ENCODE measurements at places on chromosomes 11 and 22.
A peak's percentile ranks its signal among the peaks of the same experiment; 100 is the strongest.

- H3K27me3 ChIP-seq: no peaks in the 10 kb centered on the region
- no peak for DNase-seq
- H3K36me3 ChIP-seq: no peaks in the 10 kb centered on the region
- no peaks in the 10 kb centered on the region for H3K4me1 ChIP-seq
- H3K4me3 ChIP-seq: no peak overlapping the region
Measured at GRCh38 chr11:88469561-88470225, 132.2 kb upstream of the CTSC start.

GRCh38 chr11:61345954-61346843 lies 13.2 kb downstream of the TKFC start:
- no peak for DNase-seq
- H3K4me1 ChIP-seq: no peaks in the 10 kb centered on the region
- no peak overlapping the region for H3K4me3 ChIP-seq
- no peaks in the 10 kb centered on the region for H3K27me3 ChIP-seq

GRCh38 chr11:22193348-22194051 lies 615 bp downstream of the ANO5 start:
- no peaks in the 10 kb centered on the region for H3K36me3 ChIP-seq
- H3K27ac ChIP-seq: no peak overlapping the region
- DNase-seq: peak; percentile 28
- H3K4me1 ChIP-seq: peaks cover 24% of the 10 kb centered on the region
- peak overlapping the region; percentile 83 for H3K4me3 ChIP-seq
- H3K27me3 ChIP-seq: no peaks in the 10 kb centered on the region

DNA sequence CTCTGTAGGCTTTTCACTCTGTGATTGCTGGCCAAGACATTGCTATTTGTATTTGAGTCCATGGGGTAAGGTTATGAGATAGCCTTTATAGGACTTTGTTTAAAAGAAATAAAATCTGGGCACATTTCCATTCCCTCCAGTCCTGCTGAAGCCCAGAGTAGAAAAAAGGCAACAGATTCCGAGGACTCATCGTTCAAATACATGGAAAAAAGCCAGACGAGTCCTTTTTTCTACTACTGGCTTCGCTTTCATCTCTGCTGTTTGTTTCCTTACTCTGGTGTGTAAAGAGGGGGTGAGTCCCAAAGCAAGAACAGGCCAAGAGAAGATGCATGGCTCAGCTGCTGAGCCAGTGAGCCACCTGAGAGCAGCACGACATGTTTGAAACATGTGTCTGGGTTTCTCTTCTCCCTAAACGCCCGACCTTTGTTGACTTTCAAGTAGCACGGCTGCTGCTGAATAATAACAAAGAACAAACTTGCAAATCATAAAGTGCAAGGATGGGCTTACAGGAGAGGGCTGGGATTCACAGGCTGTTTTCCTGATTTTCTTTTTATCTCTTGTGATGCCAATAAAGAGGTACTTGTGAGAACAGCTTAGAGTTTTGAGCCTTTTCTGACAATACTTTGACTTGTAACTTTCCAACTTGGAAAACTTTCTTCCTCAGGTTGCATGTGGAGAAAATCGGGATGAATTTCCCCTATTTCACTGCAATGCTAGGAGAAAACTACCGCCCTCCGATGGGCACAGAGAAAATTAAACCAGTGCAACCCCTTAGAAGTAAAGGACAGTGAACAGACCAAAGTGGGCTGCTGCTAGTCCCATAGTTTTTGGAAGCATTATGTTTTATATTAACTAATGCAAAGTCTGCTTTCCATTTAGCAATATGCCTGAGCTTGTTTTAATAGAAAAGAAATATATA lies 195.2 kb upstream of the RAG2 start:
- H3K27me3 ChIP-seq: no peaks in the 10 kb centered on the region
- H3K4me1 ChIP-seq: no peaks in the 10 kb centered on the region
- no peaks in the 10 kb centered on the region for H3K36me3 ChIP-seq
- DNase-seq: no peak

DNA sequence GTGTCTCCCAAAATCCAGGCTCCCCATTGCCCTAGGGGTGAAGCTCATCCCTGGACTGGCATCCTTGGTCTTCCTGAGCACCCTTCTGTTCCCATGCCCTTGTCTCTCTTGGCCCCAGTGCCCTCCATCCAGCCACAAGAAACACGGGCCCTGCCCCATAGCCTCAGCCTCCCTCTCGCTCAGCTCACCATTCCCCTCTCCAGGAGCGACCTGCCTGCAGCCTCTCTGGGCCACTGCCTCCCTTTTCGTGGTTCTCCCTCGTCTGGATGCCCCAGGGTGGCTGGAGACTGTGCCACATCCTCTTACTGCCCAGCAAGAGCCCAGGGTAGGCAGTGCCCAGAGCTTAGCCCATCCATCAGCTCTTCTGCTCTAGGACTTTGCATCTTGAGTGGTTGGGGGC lies 532.1 kb downstream of the TBC1D22A start:
- no peaks in the 10 kb centered on the region for H3K4me1 ChIP-seq
- DNase-seq: no peak
- no peak overlapping the region for H3K4me3 ChIP-seq
- H3K36me3 ChIP-seq: no peaks in the 10 kb centered on the region

DNA sequence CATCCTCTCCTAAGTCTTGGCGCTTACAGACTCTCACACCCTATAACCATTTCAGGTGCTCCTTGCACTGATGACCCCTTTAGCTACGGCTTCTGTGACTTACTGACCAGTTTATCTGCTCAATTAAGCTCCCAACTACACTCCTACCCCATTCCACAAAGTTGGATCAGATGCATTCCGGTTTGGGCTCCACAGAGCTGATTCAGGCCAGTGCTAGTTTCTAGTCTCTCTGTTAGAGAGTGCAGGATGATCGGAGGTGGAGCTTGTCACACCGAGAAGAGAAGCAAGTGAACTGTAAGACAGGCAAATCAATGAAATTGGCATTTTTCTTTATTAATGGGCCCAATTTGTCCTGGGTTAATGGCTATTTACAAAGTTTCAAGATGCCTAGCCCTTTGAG lies 436.8 kb upstream of the CADM1 start:
- no peaks in the 10 kb centered on the region for H3K36me3 ChIP-seq
- no peaks in the 10 kb centered on the region for H3K27me3 ChIP-seq
- H3K4me3 ChIP-seq: no peak overlapping the region

DNA sequence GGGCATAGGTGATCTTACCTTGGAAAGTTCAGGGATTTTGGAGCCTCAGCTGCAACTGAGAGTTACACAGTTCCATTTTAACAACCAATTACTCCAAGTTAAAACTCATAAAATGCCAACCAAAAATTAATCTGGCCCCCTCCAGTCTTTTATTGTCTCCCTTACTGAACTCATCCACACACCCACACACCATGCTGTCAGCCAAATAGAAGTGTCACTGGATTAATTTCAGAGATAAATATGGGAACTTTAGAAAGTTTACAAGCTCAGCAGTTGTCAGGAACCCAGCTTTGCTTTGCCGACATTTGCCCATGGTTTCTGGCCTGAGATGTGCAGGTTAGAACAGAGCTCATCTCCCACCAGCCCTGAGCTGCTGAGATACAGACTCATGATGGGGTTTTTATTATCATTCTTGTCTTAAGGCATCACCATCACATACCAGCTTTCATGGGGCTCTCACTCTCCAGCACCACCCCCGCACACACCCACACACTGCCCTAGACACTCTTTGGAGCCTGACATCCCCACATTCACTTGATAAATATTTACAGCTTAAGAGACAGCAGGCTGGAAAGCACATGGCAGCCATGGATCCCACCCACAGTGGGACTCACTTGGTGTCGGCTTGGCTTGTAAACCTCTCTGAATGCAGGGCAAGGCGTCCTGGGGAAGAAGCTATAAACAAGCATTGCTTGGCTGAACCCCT lies 23.7 kb upstream of the CTR9 start:
- H3K4me1 ChIP-seq: no peaks in the 10 kb centered on the region
- no peak overlapping the region for H3K27ac ChIP-seq
- no peak for DNase-seq
- no peaks in the 10 kb centered on the region for H3K27me3 ChIP-seq
- no peak overlapping the region for H3K4me3 ChIP-seq

DNA sequence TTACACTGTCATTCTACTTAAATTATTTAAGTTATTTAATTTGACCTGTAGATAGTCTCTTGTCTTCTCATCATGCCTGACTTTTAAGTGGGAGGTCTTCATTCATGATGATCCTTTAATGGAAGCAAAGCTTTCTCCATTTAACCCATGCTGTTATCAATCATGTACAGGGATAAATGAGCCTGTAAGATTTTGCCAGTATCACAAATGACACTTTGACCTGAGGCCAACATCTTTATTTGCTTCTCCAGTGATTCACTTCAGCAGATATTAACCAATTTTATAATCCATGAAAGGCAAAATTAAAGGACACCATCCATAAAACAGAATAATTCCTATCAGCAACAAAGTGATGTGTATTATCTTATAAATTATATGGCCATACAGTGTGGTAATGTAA lies 7.7 kb downstream of the CCDC73 start:
- H3K27ac ChIP-seq: no peak overlapping the region
- no peak overlapping the region for H3K4me3 ChIP-seq
- H3K27me3 ChIP-seq: no peaks in the 10 kb centered on the region
- H3K4me1 ChIP-seq: peaks cover 8% of the 10 kb centered on the region
- no peak for DNase-seq

- H3K27me3 ChIP-seq: no peaks in the 10 kb centered on the region
- H3K36me3 ChIP-seq: no peaks in the 10 kb centered on the region
- no peak for DNase-seq
- H3K4me1 ChIP-seq: no peaks in the 10 kb centered on the region
- H3K4me3 ChIP-seq: no peak overlapping the region
Measured at GRCh38 chr11:103623933-103624332, 412.5 kb upstream of the DDI1 start.

DNA sequence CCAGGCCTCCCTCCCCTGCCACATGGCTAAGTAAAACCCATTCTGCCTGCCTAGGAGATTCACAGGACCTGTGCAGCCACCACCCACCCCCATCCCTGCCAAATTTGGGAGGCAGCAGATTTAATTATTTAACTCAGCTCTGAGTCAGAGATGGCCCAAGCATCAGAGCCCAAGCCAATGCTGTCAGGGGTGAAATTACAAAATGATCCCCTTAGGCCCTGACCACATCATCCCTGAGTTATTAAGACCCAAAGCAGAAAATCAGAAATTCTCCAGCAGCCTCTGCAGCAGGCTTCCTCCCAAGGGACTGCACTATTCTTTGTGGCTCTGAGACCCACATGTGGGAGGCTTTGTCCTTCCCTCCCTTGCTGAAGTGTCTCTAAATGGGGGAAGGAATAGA lies 52.8 kb upstream of the RRAS2 start:
- DNase-seq: no peak
- H3K27ac ChIP-seq: no peak overlapping the region
- H3K27me3 ChIP-seq: no peaks in the 10 kb centered on the region
- no peak overlapping the region for H3K4me3 ChIP-seq

DNA sequence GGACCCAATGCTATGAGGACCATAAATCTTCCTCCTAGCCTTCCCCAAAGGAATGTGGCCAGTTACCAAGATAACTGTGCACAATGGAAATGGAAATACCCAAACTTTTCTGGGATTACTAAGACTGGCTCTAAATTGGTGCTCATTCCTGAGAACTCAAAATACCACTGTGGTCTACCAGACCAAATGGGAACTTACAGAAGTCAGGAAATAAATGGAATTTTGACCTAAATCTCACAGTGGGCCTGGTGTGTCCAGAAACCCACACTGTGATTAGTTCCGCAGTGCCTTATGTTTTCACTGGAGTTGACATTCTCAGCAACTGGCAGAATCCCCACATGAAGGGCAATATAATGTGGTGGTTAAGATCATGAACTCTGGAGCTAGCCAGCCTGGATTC lies 99.4 kb upstream of the ZC3H12C start:
- H3K27ac ChIP-seq: no peak overlapping the region
- H3K36me3 ChIP-seq: no peaks in the 10 kb centered on the region
- H3K4me3 ChIP-seq: no peak overlapping the region
- H3K27me3 ChIP-seq: no peaks in the 10 kb centered on the region

DNA sequence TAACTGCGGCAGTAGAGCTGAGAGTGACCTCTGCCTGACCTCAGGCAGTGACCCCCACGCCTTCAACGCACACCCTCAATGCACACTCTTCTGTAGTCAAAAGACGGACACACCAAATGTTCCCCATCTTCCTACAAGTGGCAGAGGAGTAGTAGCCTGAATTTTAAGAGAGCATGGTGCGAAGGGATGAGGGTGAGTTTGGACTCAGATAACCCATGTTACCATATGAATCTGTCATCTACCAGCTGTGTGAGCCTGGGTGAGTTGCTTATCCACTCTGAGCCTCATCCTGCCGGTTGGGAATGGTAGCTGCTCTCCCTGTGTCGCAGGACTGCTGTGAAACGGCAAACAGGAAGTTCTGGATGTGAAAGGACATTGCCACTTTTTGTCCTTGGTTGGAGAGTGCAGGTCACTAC lies 20.6 kb upstream of the ROBO3 start:
- no peaks in the 10 kb centered on the region for H3K36me3 ChIP-seq
- no peak overlapping the region for H3K4me3 ChIP-seq
- peaks cover 81% of the 10 kb centered on the region for H3K27me3 ChIP-seq
- DNase-seq: no peak
- no peaks in the 10 kb centered on the region for H3K4me1 ChIP-seq

DNA sequence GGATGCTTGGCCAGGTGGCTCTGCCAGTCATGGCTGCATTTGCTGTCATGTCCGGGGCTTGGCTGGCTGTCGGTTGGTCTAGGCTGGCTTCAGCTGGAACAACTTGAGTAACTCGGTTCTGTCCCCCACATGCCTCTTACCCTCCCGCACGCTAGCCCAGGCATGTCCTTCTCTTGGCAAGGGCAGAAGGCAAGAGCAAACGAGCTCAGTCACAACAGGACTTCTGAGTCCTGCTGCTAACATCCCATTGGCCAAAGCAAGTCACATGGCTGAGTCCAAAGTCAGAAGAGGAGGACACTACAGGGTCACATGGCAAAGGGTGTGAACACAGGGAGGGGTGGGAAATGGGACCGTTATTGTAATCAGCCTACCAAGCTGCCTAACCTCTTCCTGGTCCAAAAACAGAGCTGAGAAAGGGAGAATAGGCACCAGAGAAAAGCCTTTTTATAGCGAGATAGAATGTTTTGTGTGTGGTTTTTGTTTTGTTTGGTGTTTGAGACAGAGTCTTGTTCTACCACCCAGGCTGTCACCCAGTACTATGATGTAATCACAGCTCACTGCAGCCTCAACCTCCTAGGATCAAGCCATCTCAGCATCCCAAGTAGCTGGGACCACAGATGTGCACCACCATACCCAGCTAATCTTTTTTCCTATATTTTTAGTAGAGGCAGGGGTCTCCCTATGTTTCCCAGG lies 81.9 kb downstream of the MN1 start:
- no peak overlapping the region for H3K4me3 ChIP-seq
- DNase-seq: no peak
- H3K4me1 ChIP-seq: no peaks in the 10 kb centered on the region
- H3K36me3 ChIP-seq: no peaks in the 10 kb centered on the region
- no peak overlapping the region for H3K27ac ChIP-seq
- peaks cover 34% of the 10 kb centered on the region for H3K27me3 ChIP-seq

GRCh38 chr11:117868088-117868487 lies 8.4 kb downstream of the FXYD6 start:
- H3K36me3 ChIP-seq: no peaks in the 10 kb centered on the region
- no peak for DNase-seq
- peaks cover 38% of the 10 kb centered on the region for H3K27me3 ChIP-seq
- no peak overlapping the region for H3K4me3 ChIP-seq

GRCh38 chr22:25282671-25283561 lies 63.5 kb downstream of the CRYBB2 start:
- DNase-seq: no peak
- H3K4me1 ChIP-seq: no peaks in the 10 kb centered on the region
- H3K36me3 ChIP-seq: no peaks in the 10 kb centered on the region
- H3K27ac ChIP-seq: no peak overlapping the region

All from MM.1S (cell line).